Activated CD4-positive, alpha-beta T cell treated with anti-CD3 and anti-CD28 coated beads, Interleukin-2, amount 50 U/mL, for 4 hours (primary cell): ENCODE measurements at places on chromosomes 12 and 14.
A peak's percentile ranks its signal among the peaks of the same experiment; 100 is the strongest.

DNA sequence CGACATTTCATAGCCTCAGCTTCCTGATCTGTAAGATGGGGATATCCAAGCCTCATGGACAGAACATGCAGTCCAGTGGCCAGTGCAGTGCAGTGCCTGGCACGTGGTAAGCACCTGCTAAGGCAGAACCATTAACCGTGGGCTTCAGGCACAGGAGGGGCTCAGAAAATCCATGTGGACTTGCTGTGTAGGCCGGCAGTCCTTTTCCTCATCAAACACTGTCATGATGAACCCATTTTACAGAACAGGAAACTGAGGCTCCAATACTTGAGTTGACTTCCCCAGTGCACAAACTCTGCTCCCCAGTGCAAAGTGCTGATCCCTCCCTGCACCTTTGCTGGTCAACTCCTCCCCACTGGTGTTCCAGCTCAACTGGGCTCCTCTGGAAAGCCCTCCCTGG lies 18.0 kb downstream of the TRPV4 start:
- DNase-seq = no peak

DNA sequence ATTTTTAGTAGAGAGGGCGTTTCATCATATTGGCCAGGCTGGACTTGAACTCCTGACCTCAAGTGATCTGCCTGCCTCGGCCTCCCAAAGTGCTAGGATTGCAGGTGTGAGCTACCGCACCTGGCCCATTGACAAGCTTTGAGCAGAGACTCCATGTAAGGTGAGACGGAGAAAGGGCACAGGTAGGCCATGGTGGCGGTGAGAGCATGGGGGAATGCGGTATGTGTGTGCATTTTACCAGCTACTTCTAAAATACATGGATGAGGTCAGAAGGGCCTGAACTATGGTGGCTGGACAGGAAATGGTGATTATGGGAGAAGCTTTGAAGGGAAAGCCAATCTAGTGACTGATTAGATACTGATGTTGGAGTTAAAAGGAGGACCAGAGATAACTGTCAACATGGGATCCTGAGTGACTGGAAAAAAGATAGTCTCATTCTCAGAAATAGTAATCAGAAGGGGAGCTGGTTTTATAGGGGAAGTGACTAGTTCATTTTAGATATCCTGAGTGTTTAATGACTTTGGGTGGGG lies 21.9 kb upstream of the PTPRB start:
- no peak for DNase-seq

GRCh38 chr12:132243596-132244310 lies 85.6 kb downstream of the GALNT9 start:
- no peak for DNase-seq

DNA sequence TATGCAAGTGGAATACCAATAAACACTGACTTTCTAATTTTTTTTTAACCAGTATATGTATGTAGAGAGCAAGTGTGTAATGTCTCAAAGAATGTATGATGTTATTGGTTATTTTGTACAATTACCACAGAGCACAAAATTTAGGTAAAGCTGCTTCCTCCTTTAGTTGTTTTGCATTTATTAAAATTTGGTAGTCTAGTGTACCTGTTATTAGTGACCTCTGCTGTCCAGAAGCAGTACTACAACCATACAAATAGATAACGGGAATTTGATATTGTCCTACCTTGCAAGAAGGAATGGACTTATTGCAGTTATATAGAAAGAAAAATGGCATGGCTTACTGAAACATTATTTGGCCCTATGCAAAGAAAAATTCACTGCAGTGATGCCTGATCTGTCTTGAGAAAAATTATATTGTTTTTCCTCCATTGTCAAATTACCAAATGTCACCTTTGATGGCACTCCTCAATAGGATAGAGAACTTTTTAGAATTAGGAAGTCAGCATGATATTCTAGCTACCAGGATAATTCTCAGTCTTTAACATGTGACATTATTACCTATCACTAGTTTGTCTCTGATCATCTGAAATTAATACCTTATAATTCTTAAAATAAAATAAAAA lies 153.9 kb upstream of the RMST start:
- no peak for DNase-seq

- no peak for DNase-seq
Measured at GRCh38 chr14:99612071-99612737, 8.2 kb upstream of the CCDC85C start.

GRCh38 chr12:4587108-4587507 lies 25.1 kb downstream of the DYRK4 start:
- DNase-seq = no peak

GRCh38 chr14:20630340-20631022 lies 11.0 kb downstream of the OR6S1 start:
- DNase-seq = no peak

- DNase-seq = no peak
Measured at GRCh38 chr14:32004300-32004699, 72.8 kb upstream of the ARHGAP5 start.

GRCh38 chr14:65555358-65555757 lies 142.8 kb downstream of the FUT8 start:
- no peak for DNase-seq

DNA sequence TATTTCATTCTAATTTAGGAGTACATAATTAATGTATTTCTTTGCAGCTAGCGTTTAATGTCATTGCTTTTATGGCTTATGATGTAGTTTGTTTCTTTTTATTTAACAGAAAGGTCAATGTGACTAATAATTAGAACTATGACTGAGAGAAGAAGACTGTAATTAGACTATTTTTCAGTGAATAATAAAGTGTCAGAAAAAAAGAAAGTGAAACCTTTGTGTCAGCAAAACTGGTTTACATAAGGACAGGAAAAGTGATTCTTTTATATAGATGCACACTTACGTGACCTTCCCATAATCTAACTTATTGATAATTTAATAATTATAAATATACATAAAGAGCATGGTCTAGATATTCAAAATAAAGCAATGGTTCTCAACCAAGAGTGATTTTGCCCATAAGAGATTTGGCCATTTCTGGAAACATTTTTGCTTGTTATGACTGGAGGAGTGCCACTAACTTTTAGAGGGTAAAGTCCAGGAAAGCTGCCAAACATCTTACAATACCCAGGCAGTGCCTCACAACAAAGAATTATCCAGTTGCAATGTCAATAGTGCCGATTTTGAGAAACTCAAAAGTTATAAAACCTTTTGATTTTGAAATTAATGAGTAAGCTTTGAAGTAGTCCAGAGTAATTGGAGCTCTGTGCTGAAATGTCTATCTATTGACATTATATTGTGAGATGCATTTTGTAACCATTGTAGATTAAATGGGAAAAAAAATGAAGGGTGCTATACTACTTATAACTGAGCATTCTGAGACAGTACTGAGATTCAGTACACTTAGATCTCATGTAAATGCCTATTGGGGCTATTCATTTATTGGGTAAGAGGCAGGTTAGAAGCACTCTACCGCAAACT lies 227.1 kb downstream of the C12orf50 start:
- DNase-seq = no peak

- DNase-seq = peak; percentile 24
Measured at GRCh38 chr12:13864081-13864673, 117.2 kb downstream of the GRIN2B start.

DNA sequence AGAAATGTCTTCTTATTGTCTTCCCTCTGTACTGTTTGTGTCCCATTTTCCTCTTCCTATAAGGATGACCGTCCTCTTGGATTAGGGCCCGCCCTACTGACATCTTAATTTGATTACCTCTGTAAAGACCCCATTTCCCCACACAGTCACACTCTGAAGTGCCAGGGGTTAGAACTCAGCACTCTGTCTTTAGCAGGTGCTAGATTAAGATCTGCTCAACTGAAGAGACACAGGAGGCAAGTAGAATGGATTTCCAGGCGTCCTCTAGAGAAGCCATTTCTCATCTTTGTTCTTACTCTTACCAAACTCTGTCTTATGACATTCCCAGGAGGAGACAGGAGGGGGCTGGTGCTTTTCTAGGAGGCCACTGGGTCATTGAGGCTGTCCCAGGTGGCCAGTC lies 50.8 kb downstream of the VCPKMT start:
- DNase-seq = no peak

- no peak for DNase-seq
Measured at GRCh38 chr14:101377069-101377468, 184.2 kb upstream of the DIO3 start.

- DNase-seq = no peak
Measured at GRCh38 chr12:109553483-109553882, 19.8 kb downstream of the MMAB start.

- no peak for DNase-seq
Measured at GRCh38 chr14:92263681-92264080, 59.3 kb upstream of the SLC24A4 start.

GRCh38 chr12:116361414-116362223 lies 84.1 kb upstream of the MED13L start:
- DNase-seq = no peak

DNA sequence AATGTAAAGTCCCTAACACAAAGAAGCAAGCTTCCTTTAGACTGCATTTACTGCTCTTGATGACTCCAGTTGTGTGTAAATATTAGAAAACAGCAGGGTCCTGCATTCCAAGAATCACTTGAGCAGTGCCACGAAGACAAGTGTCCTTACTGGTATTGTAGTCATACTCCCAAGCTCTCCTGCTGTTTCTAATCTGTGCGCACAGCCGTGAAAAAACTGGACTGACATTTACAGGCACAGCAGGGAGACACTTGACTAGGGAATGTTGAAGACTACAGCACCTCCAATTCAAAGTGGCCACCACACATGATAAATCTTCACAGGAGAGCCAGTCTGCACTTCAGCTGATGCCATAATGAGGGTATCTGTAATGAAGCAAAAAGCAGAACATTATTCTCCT lies 91.4 kb downstream of the VRK1 start:
- DNase-seq = no peak

- DNase-seq = no peak
Measured at GRCh38 chr14:95356245-95356869, 36.6 kb upstream of the CLMN start.
